ENCODE measurements at places on chromosomes 5 and 9. TPM values are rescaled to one million over a fixed set of nuclear protein-coding genes. Genes with fewer than 3 reads are reported as not detected.

GRCh38 chr9:114791312-114791711, 14.5 kb downstream of the TNFSF15 start:
- no peak for DNase-seq

- no peak for DNase-seq
Measured at GRCh38 chr5:111572561-111572960, 60.2 kb upstream of the STARD4 start.

DNA sequence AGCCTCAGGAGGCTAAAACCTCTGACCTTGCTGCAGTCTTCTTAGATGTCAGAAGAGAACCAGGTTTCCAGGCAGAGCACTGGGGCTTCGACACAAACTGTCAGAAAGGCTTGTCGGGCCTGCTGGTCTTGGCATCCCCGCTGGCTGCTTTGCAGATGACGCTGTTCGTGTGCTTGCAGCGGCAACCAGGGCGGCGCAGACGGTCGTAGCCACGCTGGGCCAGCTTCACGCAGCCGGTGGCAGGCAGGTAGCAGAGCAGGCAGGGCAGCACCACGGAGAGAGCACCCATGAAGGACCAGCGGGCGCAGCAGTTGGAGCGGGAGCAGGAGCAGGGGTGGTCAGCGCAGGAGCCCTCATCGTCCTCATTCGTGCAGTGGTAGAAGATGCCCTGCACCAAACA, 10.7 kb downstream of the SPRY4 start:
- peak; percentile 59 for DNase-seq

GRCh38 chr5:139747583-139748504, 47.8 kb upstream of the PSD2 start:
- DNase-seq: peak; percentile 82

GRCh38 chr9:10130061-10130675, 482.6 kb downstream of the PTPRD start:
- no peak for DNase-seq

INSL4 gene
- not detected for total RNA-seq

SLCO4C1 gene
- total RNA-seq: 1.8 TPM

SLC6A19 gene
- total RNA-seq: 0.09 TPM

GGTA1 gene
- total RNA-seq: not detected

SPINK4 gene
- total RNA-seq: 1.3 TPM

MYORG gene
- 35.7 TPM for total RNA-seq

RPL35 gene
- 1,507 TPM for total RNA-seq

POU5F2 gene
- 0.53 TPM for total RNA-seq

Data from endodermal cell (in vitro differentiated cells).